ENCODE measurements at places on chromosomes 1 and 21.

- DNase-seq: no peak
Observed at GRCh38 chr1:61227857-61228550, 145.6 kb downstream of the NFIA start.

DNA sequence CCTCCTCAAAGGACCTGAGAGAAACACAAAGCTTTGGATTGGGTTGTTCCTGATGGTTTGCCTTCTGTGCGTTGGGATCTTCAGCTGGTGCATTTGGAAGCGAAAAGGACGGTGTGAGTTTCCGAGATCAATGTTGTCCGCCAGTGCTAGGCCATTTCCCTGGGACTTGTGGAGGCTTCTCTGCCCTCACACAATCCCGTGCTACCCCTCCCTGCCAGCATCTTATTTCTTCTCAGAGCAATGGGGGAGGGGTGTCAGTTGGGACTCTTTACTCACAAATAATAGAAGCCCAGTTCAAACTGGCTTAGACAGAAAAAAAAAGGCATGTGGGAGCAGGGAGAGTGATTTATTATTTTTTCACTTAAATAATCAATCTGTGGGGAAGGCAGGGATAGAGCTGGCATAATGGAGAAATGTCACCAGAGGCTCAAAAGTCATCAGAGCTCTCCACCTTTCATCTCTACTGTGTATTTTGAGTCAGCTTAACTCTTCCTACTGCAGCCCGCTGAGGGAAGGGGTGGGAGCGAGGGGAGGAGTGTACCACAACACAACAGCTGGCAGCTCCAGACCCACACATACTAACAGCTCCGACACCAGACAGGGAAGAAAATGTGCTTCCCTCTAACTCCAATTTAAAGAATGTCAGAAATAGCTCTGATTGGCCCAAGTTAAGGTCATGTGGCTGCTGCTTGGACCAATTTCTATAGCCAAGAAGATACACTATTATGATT, 22.4 kb downstream of the LY9 start:
- no peak for DNase-seq

GRCh38 chr1:246036175-246036574, 470.9 kb downstream of the SMYD3 start:
- DNase-seq: no peak

GRCh38 chr1:28885977-28886730, 28.2 kb upstream of the EPB41 start:
- no peak for DNase-seq

GRCh38 chr1:1302951-1303509, 4.7 kb downstream of the ACAP3 start:
- DNase-seq: no peak

GRCh38 chr1:50915621-50916020, 44.4 kb downstream of the FAF1 start:
- DNase-seq: no peak

GRCh38 chr1:8460132-8460544, 142.2 kb downstream of the SLC45A1 start:
- no peak for DNase-seq

GRCh38 chr1:164608651-164609057, 49.7 kb downstream of the PBX1 start:
- no peak for DNase-seq

DNA sequence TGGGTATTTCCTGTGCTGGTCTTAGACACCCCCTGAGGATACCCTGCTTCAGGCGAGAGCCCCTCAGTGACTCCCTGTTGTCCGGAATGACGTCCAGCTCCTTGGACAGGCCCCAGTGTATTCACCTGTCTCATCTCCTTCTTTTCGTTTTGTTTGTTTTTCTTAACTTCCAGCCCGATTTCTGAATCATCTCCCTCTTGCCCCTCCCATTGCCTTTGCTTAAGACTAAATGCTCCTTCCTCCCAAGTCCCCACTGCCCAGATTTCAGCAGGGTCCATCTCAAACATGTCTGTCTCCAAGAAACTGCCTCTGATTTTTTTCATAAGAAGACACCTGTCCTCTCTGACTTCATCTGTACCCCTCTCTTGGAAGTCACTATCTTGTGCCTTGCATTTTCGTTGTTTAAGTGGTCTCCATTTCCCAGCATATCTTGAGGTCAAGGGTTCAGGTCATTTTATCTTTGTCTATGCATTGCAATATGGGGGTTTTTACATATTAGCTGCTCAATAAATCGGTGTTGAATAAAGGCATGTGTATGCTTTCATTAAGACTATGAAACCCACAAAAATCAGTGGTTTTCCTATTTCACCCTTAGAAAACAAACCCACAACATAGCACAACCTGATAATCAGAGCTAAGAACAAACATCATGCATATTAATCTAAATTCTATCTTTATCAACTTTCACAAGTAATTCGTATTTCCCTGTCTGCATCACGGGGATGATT, 58.4 kb upstream of the LGALS8 start:
- no peak for DNase-seq

- no peak for DNase-seq
Observed at GRCh38 chr1:5571861-5572401, 420.3 kb downstream of the NPHP4 start.

DNA sequence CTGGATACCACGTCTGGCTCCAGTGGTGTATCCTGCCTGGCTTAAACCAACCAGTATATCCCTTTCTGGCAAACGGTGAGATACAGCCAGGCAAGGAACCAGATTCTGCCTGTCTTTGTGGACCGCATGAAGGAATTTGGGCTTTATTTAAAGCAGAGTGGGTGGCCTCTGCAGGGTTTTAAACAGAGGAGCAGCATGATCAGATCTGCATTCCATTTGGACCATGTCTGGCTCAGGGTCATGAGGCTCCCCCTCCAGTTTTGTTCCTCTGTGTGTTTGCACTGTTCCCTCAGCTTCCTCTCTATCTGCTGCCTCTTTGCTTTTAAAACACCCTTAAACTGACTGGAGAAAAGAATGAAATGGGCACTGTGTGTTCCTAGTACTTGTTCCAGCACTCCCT, 195.0 kb downstream of the GIPC2 start:
- DNase-seq: no peak
